Stimulated activated CD4-positive, alpha-beta T cell treated with anti-CD3 and anti-CD28 coated beads, TNF-alpha, amount 100 ng/mL, for 24 hours (primary cell): ENCODE measurements at places on chromosomes 3 and 15.

DNA sequence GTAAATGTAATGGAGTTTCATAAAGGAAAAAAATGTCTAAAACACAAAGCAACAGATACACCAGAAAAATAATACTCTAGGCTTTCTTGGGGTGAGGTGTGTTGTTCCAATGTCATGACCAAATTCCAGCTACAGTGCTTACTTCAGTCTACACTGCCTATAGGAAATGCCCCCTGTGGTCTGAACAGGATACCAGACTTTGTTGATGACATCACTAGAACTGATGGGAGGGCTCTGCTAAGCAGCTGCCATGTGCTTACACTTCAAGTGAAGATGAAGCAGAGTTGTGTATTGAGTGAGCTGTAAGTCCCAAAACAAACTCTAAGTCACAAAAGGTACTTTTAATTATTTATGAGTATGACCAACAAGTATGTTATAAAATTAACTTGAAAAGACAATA, 456.1 kb upstream of the IL12A start:
- no peak for DNase-seq

- DNase-seq: no peak
Observed at GRCh38 chr15:81268881-81269601, 54.9 kb downstream of the STARD5 start.

GRCh38 chr3:102796804-102797203, 362.0 kb downstream of the ZPLD1 start:
- no peak for DNase-seq

DNA sequence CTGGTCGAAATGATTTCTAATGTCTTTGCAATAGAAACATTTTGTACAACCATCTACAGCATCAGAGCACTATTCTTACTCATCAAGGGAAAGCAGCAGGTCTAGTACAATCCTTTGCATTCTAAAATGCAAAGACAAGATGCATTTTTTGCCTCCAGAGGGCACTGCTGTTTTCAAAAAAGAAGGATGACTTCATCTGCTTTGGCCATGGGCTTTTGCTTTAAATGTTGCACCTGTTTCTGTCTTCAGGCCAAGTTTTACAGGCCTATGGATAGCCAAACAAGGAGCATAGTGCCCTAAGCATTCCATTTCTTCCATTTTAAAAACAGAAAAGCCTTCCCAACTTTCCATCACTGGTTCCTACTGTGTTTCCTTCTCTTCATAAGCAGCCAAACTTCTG, 3.4 kb downstream of the PARP9 start:
- DNase-seq: peak; percentile 58

GRCh38 chr3:192675958-192676649, 51.2 kb downstream of the FGF12 start:
- DNase-seq: no peak

DNA sequence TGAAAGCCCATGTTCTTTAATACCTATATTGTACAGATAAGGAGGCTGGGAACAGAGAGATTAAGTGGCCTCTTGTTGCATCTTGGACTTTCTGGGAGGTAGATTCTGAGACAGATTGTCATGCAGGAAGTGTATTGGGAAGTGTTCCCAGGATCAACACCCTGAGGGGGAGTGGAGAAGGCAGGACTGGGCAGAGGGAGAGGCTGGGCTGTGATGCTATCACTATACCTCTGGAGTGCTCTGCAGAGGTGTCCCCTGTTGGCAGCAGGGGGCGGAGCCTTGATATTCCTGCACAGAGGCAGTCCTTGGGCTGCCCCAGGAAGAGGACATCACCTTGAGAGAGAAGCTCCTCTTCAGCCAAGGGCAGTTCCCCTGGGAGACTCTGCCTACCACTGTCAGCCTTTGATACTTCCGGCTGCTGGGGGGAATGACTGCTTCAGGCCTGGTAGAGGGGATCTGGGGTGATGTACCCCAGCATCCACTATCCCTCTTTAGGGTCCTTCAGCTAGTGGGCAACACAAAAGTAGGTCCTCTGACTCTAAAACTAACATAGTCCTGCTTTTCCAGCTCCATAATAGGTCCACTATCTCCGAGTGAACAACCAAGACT, 97.4 kb upstream of the RNU6-1 start:
- DNase-seq: no peak

GRCh38 chr3:197906023-197906849, 43.8 kb upstream of the RPL35A start:
- DNase-seq: peak; percentile 62

GRCh38 chr15:43465100-43465499, 27.9 kb downstream of the TP53BP1 start:
- DNase-seq: no peak

GRCh38 chr15:74958320-74958907, 1.8 kb upstream of the RPP25 start:
- no peak for DNase-seq
